Chondrocyte (in vitro differentiated cells): ENCODE measurements at places on chromosomes 5 and 9. TPM values are rescaled to one million over a fixed set of nuclear protein-coding genes. Genes with fewer than 3 reads are reported as not detected.

SPOCK1 gene
- 125 to 201 TPM (median 127 TPM) in 3 replicates for total RNA-seq

GRCh38 chr9:99823681-99824377 lies 2.1 kb downstream of the NR4A3 start:
- peaks cover under 1% of the 10 kb centered on the region for H3K36me3 ChIP-seq
- H3K27me3 ChIP-seq, result peaks cover 31% of the 10 kb centered on the region
- peak overlapping the region; percentile 96 for H3K4me3 ChIP-seq
- H3K4me1 ChIP-seq, result peaks cover 38% of the 10 kb centered on the region
- H3K27ac ChIP-seq, result peak overlapping the region; percentile 99
- no peak for DNase-seq

DNA sequence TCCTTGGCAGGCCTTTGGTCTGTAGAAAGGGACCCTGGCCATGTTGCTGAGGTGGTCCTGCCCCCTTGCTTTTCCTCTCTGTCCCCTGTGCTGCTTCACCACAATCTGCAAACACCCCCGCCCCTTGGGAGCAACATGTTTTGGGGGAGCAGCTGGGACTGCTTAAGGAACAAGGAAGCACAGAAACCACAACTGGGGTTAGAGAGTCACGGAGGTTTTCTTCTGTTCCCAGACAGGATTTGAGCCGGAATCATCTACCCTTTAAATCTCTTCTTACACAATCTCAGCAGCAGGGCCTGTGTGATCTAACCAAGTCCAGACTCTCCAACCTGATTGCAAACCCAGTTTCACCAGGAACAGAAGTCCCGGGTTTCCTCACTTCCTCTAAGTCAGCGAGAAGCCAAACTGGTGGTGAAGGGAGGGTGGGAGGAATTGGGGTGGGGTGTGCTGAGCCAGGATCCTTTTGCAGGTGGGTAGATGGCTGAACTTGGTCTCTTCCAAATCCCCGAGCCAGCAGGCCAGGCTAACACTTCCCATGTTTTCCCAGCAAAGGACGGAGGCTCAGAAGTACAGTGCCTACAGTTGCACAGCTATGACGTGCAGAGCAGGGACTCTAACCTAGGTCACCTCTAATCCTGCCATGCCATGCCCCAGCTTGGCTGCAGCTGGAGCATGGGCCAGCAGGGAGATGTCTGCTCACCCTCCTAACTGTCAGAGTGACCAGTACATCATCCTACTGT lies 25.0 kb downstream of the SH3PXD2B start:
- H3K27ac ChIP-seq, result peak overlapping the region; percentile 57
- H3K27me3 ChIP-seq, result no peaks in the 10 kb centered on the region

CACNA1B gene
- total RNA-seq, result 0.31 to 3.8 TPM (median 3.7 TPM) in 3 replicates

GRCh38 chr5:132257131-132258101 lies at the start of gene PDLIM4:
Gene PDLIM4 (plus strand): TSS chr5:132257696. CDS start chr5:132257735, 39 bp downstream.
- peaks cover 59% of the 10 kb centered on the region for H3K4me1 ChIP-seq
- DNase-seq, result peak; percentile 87
- H3K36me3 ChIP-seq, result peaks cover 8% of the 10 kb centered on the region
- no peaks in the 10 kb centered on the region for H3K27me3 ChIP-seq
- H3K4me3 ChIP-seq, result peak within 1 kb of the TSS; percentile 81

GRCh38 chr5:144085381-144085780 lies 85.1 kb downstream of the YIPF5 start:
- no peak overlapping the region for H3K27ac ChIP-seq
- peaks cover 14% of the 10 kb centered on the region for H3K4me1 ChIP-seq
- no peak overlapping the region for H3K4me3 ChIP-seq
- peaks cover 7% of the 10 kb centered on the region for H3K36me3 ChIP-seq
- H3K27me3 ChIP-seq, result no peaks in the 10 kb centered on the region

ADAMTS13 gene
- 5.5 to 9.5 TPM (median 5.7 TPM) in 3 replicates for total RNA-seq

TAF11L12 gene
- not detected in 3 replicates for total RNA-seq

DNA sequence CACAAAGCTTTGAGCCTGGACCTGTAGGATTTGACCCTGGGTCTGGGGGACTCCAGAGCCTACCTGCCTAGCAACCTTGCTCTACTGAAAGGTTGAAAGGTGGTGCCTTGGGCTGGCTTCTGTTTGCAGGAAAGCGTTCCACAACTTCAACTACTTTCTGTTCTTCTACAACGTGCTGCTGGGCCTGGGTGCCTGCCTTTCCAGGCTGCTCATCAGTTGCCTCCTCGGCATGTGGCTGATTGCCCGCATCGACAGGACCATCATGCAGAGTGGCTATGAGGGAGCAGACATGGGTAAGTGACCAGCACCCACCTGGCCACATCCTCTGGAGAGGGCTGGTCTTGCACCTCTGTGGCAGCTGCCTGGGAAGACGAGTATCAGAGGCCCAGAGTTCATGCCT lies 13.6 kb upstream of the CCDC180 start:
- peaks cover 28% of the 10 kb centered on the region for H3K36me3 ChIP-seq
- no peaks in the 10 kb centered on the region for H3K27me3 ChIP-seq
- H3K27ac ChIP-seq, result no peak overlapping the region
- DNase-seq, result no peak
- H3K4me3 ChIP-seq, result no peak overlapping the region
- H3K4me1 ChIP-seq, result peaks cover 12% of the 10 kb centered on the region
